LHCN-M2 (cell line): ENCODE measurements at places on chromosomes 7 and 10. TPM values are rescaled to one million over a fixed set of nuclear protein-coding genes. Genes with fewer than 3 reads are reported as not detected.

GRID2IP gene
- total RNA-seq = not detected in 2 replicates

GRCh38 chr7:111835066-111835465, 272.8 kb upstream of the IMMP2L start:
- peak; percentile 81 for DNase-seq

- peak; percentile 86 for DNase-seq
Observed at GRCh38 chr10:117007080-117007479, 2.1 kb upstream of the SHTN1 start.

DNA sequence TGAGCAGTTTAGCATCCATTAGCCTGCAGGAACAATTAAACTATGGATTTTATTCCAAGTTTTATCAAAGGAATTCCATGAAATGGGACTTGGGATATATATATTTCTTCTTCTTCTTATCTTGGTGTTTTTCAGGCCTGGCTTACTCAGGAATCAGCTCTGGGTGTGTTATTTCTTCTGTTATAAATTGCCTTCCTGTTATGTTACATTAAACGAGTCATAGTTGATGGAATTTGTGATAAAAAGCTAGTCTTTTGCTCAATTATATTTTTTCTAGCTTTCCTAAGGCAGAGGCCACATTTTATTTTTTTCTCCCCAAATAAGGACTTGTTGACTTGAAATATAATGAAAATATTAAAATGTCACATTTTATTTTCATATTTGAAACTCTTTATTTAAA, 141.3 kb downstream of the EPC1 start:
- no peak for DNase-seq

ARHGEF35 gene
- total RNA-seq = 0.13 and 0.46 TPM in 2 replicates

DNA sequence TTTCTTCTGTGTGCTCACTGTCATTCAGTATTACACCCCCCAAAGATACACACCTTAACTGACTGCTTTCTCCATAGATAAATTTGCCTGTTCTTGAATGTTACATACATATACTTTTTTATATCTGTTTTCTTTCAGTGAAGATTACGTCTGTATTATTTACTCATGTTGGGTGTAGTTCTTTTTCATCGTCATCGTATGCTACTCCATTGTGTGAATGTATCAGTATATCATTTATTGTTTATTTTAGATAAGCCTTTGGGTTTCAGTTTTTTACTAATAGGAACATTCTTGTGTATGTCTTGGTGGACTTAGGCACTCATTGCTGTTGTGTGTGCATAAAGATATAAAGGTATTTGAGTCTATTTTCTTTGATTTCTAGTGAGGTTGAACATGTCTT, 64.4 kb downstream of the SEPTIN7 start:
- no peak for DNase-seq

- no peak for DNase-seq
Observed at GRCh38 chr10:87544721-87545120, 40.0 kb downstream of the MINPP1 start.

CPA4 gene
- total RNA-seq = 90.5 and 118 TPM in 2 replicates

DNA sequence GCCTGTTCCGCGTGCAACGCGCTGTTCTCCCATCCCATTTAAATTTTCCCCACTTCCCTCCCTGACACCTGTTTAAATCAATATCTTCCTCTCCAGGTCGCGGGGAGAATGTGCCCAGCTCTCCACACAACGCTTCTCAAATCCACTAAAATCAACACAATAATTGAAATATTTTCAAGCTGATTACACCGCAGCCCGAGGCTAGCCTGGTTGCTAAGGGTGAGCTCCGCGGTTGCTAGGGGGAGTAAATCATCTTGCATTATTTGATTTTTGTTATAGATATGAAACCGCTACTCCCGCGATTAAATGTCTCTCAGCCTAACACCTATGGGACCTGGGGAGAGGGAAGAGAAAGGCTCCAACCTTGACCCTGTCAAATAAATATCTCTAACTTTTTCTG, 36.2 kb downstream of the UNCX start:
- DNase-seq = no peak

DNA sequence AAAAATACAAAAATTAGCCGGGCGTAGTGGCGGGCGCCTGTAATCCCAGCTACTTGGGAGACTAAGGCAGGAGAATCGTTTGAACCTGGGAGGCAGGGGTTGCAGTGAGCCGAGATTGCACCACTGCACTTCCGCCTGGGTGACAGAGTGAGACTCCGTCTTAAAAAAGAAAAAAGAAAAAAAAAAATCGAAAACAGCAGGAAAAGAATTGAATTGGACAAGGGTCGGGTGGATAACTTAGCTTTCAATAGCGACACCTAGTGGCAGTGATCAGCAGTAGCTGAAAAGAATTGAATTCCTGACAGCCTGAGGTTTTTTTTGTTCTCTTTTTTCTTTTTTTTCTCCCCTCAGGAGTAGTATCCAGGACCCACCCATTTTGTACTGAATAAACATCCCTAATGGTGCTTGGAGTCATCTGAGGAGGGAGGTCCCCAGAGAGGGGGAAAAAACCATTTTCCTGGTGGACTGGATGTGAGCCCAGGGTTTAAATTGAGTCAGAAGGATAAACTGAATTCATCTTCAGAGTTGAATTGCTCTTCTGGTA, 55.1 kb downstream of the CYCS start:
- peak; percentile 88 for DNase-seq

- DNase-seq = no peak
Observed at GRCh38 chr7:30726296-30727006, 25.5 kb upstream of the INMT start.
